ENCODE measurements at places on chromosomes 4 and X. TPM values are rescaled to one million over a fixed set of nuclear protein-coding genes. Genes with fewer than 3 reads are reported as not detected.

Gene GAGE13
- not detected for polyA plus RNA-seq

Gene FAM184B
- 0.13 TPM for polyA plus RNA-seq

Gene ODAPH
- polyA plus RNA-seq: not detected

Gene SPIN4
- 2.5 TPM for polyA plus RNA-seq

Gene PHOX2B
- polyA plus RNA-seq: not detected

Gene PNMA3
- polyA plus RNA-seq: not detected

Gene ALAS2
- not detected for polyA plus RNA-seq

Gene APLN
- polyA plus RNA-seq: 0.72 TPM

Gene TCEANC
- 0.53 TPM for polyA plus RNA-seq

DNA sequence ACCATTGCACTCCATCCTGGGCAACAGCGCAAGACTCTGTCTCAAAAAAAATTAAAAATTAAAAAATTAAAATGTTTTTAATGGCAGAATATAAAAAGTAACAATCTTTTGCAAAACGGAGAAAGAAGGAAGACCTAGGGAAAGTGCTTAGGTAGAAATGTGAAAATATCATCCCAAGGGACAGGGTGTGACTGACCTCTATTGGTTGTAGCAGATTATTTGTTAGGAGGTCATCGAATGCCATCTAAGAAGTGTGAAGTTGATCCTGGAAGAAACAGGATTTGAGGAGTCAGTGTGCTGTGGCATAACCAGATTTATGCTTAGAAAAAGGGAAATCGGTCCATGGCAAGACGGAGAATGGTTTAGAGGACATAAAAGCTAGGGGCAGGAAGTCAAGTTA is 18.1 kb upstream of the C4orf36 start:
- DNase-seq: no peak

DNA sequence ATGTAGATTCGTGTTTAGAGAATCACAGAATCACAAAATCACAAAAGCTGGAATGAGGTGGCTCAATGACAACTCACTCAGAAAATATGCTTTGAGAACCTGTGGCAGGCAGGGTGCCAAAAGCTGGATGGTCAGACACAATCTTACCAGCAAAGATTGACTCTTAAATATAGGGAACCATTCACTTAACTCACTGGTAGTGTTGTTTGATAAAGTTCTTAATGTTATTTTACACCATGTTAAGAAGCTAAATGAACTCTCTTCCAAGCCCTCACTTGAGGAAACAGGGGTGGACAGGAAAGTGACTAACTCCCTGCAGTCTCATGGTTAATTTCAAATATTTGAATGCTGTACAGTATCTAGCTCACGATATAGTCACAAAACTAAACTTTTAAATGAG is 5.7 kb upstream of the SCOC start:
- peak; percentile 58 for DNase-seq

DNA sequence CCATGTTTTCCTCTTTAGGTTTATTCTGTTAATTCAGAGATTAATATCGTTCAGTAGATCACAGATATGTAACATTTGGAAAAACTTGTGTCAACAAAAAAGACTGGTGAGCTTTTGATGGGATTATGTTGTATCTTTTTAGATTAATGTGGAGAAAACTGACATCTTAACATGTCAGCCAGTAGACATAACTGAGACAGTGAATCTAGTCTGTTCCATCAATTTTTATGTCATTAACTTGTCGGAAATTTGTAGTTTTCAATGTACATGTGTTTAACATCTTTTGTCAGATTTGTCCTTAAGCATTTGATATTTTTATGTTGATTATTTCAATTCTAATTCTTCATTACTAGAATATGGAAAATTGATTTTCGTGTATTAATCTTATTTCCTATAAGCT is 42.0 kb downstream of the APELA start:
- no peak for DNase-seq

GRCh38 chr4:41611881-41612871 is 74.2 kb downstream of the LIMCH1 start:
- DNase-seq: peak; percentile 8

DNA sequence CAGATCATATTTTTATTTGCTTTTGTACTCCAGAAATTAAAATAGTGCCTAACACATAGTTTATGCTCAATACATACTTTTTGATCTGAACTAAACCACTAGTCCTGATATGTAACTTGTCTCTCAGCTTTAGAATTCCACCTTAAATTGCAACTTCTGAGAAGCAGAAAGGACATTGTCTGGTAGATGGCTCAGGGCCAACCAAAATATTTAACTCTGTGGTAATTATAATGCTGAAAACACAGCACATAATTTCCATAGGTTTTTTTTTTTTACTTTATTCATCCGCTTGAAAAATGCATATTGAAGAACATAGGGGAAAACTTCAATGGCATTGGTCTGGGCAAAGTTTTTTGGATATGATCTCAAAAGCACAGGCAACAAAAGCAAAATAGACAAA is 59.3 kb downstream of the AREG start:
- peak; percentile 49 for DNase-seq

- DNase-seq: peak; percentile 46
These were observed 157.1 kb upstream of the FTHL17 start for GRCh38 chrX:31228909-31229308.

GRCh38 chr4:16524406-16524805 is 298.1 kb upstream of the TAPT1 start:
- no peak for DNase-seq

GRCh38 chrX:68196939-68197791 is 236.1 kb downstream of the OPHN1 start:
- DNase-seq: peak; percentile 57

GRCh38 chr4:160894809-160895208 is 1269.0 kb downstream of the FSTL5 start:
- no peak for DNase-seq

DNA sequence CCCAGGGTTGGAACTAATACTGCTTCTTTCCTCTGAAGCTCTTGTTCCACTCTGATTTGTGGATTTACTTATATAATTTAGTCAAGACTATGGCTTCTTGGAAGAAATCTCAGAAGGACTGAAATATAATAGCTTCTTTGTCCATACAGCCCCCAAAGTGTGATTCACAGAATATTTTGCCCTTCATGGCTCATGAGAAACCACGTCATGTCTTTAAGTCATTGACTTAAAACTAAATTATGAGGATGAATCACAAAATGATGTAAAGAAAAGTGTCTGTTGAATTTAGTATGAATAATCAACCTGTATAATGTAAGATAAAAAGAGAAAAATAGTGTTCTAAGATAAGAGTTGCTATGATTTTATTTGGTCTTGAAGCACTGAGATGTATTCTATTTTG is 43.3 kb upstream of the AGA start:
- peak; percentile 98 for DNase-seq

DNA sequence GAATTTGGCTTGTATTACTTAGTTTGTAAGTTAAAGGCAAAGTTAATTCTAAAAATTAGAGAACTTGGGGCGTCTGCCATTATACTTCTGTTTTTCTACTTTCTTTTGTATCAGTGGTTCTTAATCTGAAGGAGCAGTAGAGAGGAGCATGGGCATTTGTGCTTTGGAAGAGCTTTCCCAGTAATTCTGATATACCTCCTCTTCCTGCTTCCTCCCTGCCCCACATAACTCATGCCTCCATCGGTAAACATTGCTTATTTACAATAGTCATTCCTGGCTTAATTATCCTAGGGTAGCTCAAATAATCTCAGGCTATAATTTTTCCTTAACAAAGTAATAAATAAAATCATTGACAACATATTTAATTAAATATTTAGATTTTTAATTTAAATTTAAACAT is 37.1 kb upstream of the SPARCL1 start:
- DNase-seq: no peak

DNA sequence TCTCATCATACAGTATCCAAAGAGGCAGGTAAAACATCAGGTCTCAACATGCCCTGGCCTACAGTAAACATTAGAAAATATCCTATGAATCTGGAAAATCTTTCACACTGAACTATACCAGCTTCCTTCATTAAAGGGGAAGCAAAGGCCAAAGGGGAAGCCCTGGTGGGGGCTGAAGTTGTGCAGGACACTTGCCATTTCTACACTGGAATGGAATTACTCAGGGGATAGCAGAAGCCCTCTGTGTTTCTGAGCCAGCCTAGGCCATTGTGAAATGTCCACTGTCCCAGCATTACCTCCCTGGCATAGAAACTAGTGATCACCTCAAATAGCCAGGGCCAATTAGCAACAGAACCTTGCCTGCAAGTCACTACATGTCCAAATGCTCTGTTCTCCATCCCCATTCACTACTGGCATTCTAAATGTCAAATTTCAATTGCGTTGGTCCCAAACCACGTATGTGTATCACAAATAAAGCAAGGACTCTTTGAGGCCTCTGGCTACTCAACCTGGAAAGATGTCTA is 429.9 kb downstream of the AFF2 start:
- DNase-seq: no peak

DNA sequence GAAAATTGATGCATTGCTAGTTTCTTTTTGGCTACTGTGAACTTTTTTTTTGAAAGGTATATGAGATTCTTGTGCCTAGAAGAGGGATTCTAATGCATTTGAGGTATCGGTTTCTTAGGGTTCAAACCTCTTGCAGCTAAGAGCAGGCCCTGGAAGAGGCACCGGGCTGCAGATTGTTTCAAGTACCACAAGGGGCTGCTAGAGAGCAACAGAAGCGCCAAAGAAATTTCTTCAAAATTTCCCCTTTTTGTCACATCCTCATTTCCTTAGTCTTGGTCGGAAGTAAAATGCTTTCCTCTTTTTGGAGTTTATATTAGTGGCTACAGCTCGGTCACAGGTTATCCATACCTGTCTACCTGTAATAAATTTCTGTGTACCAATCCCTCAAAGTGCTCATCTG is 89.8 kb downstream of the PDGFRA start:
- DNase-seq: peak; percentile 58

- peak; percentile 44 for DNase-seq
These were observed 41.0 kb downstream of the PDK3 start for GRCh38 chrX:24506082-24506481.

Data from IMR-90 (cell line).